ENCODE measurements at places on chromosomes 6 and 20.

- DNase-seq = no peak
Measured at GRCh38 chr6:19736066-19736465, 101.1 kb upstream of the ID4 start.

DNA sequence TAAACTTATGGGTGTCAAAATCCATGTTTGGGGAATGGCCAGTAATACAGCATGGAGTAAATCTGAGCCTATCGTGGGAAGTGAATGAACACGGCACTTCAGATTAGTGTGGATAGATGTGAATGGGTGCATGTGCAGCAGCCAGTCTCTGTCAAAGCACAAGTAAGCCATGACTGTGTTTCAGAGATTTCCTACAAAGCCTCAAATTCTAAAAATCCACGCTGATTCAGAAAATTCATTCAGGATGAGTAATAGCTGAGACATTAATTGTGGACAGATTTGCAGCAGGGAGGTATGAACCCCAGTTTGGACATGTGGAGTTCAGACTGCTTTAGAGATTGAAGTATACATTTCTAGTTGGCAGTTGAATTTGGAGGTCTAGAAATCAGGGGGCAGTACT lies 115.1 kb downstream of the QKI start:
- no peak for DNase-seq

DNA sequence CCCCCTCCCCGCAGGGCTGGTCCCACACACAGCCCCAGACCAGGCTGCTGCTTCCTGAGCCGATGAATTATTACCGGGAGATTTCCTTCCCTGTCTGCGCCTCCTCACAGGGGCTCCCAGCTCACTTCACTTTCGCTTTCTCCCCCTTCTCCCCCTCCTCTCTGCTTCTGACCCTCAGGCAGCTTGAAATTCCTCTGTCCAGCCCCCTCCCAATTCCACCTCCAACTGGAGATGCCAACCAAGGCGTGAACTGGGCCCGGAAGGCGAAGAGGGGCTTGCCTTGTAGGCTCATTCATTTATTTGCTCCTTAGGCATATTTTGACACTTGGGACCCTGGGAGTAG lies 1.7 kb upstream of the TCF15 start:
- DNase-seq = no peak

DNA sequence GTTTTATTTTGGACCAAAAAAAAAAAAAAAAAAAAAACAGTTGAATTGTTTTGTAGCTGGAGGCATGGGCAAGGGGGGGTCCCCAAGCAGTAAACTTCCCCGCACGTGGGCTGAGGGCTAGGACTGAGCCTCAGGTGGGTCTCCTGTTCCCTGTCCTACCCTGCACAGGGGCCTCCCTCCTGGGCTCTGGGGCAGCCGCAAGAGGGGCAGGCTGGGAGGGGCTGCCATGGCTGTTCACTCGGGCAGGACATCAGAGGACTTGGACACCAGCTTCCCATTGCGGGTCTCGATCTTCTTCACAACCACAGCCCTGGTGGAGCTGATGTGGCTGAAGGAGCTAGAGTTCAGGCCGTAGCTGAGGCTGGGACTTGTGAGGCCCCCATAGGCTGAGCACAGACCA lies 21.1 kb downstream of the SGK1 start:
- no peak for DNase-seq

- DNase-seq = no peak
Measured at GRCh38 chr6:42276034-42276890, 58.6 kb upstream of the MRPS10 start.

GRCh38 chr6:28474441-28475219 lies 31.3 kb upstream of the ZSCAN23 start:
- DNase-seq = peak; percentile 20
